ENCODE measurements at places on chromosomes 5 and 9.

DNA sequence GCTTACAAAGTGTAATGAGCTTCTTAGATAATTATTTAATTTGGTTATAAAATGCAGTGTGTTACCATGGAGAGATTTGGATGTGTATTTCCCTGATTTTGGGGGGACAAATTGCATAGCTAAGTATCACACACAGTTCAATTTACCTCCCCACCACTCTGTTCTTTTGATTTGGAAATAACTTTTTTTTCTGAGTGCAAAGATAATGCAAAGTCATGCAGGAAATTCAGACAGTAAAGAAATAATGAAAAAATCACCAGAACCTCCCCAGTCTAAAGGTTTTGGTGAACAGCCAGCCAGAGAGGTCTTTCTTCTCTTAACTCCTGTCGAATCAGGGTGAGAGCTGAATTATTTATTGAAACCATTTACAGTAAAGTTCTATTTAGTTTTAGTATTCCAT, 3.2 kb downstream of the ADGRV1 start:
- DNase-seq = no peak

DNA sequence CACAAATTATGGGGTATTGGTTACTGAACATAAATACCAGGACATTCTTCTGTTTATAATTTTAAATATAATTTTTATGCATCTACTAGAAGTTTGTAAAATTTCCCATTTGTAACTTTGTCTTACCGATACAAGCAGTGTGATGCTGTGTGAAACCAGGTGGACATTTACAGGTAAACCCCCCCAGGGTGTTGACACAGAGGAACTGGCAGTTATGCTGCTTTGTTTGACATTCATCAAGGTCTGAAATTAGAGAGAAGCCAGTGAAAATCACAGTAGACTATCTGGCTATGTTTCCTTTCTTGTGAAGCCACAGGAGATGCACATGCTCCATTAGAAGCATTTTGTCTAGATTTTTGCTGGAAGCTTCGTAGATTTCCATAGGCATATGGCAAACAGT, 190.9 kb downstream of the SLC12A2 start:
- DNase-seq = no peak

DNA sequence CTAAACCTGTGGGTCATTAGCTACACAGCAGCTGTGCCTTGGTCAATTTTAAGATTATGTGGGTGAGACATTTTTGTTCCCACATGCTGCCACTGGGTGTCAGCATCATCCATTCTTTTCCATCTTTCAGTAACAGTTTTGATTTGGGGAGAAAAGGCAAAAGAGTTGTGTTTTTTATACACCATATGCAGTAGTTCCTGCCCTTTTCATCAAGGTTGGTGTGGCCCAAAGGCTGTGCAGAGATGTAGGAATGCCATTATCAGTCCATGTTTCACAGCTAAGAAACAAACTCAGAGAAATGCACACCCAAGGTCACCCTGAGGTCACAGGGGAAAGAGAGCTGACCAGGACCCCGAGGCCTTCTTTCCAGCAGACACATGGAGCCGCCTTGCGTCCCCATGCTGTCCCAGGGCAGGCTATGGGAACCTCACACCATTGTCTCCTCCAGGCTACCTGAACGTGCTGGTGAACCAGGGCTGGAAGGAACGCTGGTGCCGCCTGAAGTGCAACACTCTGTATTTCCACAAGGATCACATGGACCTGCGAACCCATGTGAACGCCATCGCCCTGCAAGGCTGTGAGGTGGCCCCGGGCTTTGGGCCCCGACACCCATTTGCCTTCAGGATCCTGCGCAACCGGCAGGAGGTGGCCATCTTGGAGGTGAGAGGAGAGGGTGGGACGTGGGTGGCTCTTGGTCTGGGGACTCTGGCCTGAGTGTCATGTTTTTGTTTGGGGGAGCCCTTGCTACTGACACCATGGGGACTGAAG, 27.8 kb upstream of the GRPEL2 start:
- peak; percentile 4 for DNase-seq

DNA sequence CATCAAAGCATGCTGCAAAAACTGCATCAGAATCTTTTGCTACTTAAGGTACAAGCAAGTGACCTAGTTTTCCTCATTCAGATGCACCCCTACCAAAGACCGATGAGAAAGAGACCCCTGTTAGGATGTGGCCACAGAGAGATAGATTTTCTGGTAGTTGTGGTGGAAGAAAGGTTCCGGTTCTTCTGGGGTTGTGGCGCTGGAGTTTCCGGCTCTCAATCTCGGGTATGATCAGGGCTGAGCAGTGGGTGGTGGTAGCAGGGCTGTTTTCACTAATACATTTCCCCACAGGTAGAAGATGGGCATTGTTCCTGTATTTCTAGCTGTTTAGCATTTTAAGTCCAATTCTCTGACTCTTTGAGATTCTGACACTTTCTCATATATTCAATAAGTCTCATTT, 58.4 kb downstream of the PCSK1 start:
- DNase-seq = no peak

DNA sequence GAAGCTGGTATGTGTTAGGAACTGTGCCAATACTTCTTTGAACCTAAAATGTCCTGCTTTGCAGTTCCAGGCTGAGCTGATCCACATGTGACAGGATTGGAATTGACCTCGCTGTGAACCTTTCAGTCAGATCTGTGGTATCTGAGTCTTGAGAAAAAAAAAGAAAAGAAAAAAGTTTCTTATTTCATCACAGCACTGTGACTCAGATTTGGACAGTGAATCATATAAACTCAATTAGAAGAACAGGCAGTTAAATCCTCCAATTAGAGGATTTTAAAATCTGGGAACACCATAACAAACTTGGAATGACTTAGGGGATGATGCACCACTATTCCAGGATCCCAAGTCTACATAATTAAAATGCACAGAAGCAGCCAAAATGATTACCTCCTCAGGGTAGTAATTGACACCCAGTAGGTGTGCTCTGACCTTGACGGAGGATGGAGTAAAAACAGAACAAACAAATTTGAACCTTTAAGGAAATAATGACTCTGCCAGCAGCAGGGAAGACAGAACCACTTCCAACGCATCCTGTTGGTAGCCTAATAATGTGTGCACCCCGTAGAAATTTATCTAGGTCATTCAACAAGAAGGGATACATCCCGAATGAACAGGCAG, 57.8 kb upstream of the RAI14 start:
- DNase-seq = no peak

DNA sequence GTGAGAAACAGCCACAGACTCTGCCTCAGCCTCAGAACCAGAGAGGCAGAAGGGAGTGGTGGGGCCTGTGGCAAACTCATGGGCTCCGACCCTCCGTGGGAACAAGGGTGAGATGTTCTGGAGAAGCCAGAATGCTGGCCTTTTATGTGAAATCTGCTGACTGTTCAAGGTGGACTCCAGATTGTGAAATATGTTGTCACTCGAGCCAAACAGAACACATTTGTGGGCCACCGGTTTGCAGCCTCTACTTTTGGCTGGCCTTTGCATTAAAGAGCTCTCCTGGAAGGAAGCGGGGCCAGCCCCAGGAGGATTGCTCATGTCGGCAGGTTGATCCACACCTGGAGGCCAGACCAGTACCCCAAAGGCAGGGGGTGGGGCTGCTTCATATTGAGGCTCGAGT, 62.4 kb downstream of the ERGIC1 start:
- DNase-seq = no peak

DNA sequence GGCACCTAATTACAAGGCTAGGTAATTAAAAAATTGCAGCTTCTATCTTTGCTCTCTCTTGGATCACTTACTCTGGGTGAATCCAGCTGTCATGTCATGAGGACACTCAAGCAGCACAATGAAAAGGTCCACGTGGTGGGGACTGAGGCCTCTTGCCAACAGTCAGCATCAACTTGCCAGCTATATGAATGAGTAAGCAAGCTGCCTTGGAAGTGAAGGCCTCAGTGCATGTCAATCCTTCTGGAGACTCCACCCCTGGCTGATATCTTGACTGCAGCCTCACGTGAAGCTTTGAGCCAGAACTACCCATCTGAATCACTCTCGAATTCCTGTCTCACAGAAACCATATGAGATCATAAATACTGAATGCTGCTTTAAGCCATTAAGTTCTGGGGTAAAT, 140.5 kb downstream of the SNX18 start:
- no peak for DNase-seq

GRCh38 chr9:130144703-130145102, 27.5 kb upstream of the NCS1 start:
- no peak for DNase-seq

- no peak for DNase-seq
Observed at GRCh38 chr5:56052735-56053134, 58.0 kb upstream of the IL6ST start.

GRCh38 chr9:35452481-35452880, 37.4 kb upstream of the RUSC2 start:
- no peak for DNase-seq

DNA sequence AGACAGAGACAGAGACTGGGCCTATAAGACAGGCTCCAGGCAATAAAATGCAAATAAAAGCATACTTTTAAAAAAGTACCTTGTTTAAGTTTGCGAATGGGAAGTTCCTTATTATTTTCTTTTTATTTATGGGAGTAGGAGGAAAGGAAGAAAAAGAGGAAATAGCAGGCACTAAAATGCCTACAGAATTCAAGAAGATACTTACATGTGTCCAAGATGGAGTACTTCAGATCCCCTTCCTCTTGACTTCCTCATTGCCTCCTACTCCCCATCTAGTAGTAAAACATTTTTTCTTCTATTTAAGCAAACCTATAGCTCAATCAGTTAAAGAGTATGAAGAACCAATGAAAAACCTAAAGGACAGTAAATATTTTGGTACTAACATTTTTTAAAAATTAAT, 24.8 kb downstream of the GKAP1 start:
- no peak for DNase-seq

DNA sequence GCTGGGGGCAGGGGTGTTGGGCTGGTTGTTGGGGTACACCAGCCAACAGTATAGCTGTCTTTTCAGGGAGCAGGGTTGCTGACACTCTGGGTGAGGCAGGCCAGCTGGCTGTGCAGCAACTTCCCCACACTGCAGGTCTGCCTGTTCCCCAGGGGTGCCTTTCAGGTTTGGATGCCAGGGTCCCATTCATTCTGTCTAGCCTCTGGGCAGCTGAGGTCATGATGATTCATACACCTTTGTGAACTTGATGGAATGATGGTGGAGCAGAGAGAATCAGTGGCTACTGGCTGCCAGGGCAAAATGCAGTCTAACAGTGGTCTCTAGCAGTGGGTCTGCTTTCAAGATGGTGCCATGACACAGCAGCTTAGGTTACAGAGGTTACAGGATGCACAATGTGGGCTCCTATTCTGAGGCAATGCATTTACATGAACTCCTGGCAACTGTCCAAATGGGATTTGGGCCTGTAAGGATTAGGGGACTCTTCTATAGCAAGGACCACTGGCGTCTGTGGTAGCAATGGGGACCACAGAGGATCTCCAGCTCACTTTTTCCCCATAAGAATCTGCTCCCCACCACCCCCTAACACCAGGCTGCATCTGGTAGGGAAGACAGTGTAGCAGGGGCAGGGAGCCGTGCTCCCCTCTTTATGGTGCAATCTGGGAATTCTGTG, 103.7 kb downstream of the FEM1C start:
- no peak for DNase-seq

DNA sequence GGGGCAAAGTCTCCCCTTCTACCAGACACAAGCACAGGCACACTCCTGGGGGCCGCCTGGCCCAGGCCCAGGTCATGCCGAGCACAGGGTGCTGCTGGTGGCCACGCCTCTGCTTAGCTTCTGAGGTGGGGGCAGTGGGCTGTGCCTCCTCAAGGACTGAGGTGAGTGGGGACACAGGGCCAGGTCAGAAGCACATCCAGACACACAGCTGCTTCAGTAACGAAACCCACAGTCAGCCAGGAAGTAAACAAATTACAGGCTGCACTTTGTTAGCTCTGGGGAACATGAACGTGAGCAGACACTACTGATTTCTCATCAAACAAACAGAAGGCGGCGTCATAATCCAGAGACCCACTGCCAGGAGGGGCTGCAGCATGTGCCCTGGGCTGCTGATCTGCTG, 192.4 kb downstream of the HSPA4 start:
- no peak for DNase-seq

- DNase-seq = no peak
Observed at GRCh38 chr9:12272471-12273120, 420.6 kb upstream of the TYRP1 start.

DNA sequence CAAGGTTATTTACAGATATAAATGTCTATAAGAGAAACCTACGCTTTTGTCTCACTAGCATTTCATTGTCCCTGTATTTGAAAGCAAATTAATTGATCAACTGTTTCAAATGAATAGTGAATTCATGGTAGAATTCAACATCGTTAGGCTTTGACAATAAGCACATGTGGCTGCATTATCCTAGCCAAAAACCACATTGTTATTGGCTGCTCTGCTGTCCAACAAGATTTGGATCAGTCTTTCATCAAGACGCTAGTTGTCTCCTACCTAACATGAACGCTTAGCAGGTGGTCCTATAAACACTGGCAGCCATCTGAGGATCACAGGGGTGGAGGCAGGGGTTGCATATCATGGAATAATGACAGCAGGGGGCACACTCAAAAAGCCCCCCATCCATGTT, 455.0 kb downstream of the CTNND2 start:
- no peak for DNase-seq

DNA sequence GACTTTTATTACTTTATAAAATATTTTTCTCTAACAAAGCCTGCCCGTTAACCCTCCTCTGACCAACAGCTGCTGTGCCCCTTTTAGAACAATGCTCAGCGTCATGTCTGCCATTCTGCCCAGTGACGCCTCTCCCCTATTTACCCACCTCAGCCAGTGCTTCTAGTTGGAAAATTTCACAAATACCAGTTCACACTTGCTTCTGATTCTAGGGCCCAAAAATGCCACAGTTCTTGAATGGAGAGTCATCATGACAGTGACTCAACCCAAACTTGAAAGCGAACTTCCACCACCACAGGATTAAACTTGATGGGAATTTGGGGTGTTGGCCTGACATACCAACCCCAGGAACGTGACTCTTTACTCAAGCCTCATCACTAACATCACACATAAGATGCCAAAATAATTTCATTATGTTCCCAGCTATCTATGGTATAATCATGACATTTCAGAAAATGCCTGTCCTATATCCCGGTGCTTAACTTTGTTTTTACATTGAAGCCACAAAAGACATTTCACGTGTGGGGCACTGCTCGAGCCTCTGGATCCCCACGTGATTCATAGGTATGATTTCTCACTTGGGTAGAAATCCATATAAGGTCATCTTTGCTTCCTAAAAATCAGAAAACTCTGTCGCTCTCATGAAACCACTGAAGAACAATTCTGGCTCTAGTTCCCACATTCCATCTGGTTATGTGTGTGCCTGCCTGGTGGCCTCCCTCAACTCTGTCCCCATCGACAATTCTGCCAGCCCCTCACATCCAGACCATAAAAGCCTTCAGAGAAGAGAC, 220.9 kb downstream of the ACTL7B start:
- no peak for DNase-seq

DNA sequence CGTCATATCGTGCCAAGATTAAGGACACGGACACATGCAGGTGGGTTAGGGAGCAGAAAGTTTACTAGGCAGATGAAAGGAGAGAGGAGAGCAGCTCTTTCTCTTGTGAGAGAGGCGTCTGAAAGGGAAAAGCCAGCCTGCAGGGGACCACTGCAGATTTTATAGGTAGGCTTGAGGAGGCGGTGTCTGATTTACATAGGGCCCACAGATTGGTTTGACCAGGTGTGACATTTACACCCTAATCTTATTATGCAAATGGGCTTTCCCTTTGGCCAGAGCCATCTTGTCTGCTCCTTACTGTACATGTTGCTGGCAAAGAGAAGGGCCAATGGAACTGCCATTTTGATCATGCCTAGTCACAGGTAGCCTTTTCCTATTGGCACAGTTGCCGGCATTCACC, 137.2 kb upstream of the TAF11L2 start:
- no peak for DNase-seq

Data from effector CD8-positive, alpha-beta T cell (primary cell).